ENCODE measurements at places on chromosomes 16 and 17. TPM values are rescaled to one million over a fixed set of nuclear protein-coding genes. Genes with fewer than 3 reads are reported as not detected.
A peak's percentile ranks its signal among the peaks of the same experiment; 100 is the strongest.

The KRTAP4-8 gene
- not detected for total RNA-seq

The SLC6A2 gene
- total RNA-seq, result not detected

The SLC5A10 gene
- 0.16 TPM for total RNA-seq

The PRR11 gene
- 35.7 TPM for total RNA-seq

The PRKCB gene
- not detected for total RNA-seq

The ARL5C gene
- not detected for total RNA-seq

- no peak for DNase-seq
These were observed 46.2 kb downstream of the XPO6 start for GRCh38 chr16:28165598-28165997.

GRCh38 chr16:84072014-84072413 is 29.4 kb upstream of the SLC38A8 start:
- DNase-seq, result no peak

DNA sequence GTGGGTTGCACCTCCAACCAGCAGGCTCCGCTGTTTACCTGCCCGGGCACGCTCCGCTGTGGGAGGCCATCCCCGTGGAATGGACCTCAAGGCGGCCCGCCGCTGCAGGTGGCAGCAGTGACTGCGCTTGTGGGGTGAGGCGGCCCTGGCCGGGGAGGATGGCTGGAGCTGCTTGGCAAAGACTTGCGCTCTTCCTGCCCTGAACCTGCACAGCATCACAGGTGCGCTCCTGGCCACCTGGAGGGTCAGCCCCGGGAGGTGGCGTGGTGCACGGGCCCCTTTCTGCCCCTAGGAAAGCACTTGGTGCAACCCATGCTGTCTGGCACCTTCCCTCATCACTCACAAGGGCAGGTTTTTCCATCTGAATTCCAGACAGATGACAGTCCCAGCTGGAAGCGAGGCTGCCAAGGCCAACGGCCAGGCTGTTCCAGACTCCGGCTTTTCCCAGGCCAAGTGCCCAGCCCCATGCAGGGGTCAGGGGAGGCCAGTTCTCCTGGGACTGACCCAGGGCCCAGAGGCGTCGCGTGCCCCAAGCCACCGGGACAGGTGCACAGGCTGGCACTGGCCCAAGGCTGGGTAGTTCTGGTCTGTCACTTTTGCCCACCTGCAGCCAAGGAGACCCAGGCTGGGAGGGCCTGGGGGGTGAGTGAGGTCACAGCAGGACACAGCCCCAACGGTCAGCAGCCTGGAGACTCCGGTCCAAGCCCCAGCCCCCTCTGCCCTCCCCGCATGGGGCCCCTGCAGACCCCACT is 13.3 kb downstream of the UTS2R start:
- peak; percentile 73 for DNase-seq

- no peak for DNase-seq
These were observed 2.6 kb downstream of the CPD start for GRCh38 chr17:30381340-30381659.

- DNase-seq, result no peak
These were observed 654 bp downstream of the WFDC1 start for GRCh38 chr16:84295203-84295860.

DNA sequence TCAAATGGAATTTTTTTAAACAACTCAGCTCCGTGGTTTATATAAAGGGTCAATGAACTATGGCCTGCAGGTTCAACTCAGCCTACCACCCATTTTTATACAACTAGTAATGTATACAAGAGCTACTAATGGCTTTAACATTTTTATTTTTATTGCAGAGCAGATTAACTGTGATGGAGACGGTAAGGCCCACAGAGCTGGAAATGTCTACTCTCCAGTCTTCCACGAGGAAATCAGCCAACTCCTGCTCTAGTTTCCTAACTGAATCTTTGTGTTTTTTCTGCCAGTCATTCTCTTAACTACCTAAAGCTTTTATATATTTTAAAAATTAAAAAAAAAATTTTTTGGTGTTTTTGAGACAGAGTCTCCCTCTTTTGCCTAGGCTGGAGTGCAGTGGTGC is 385.1 kb upstream of the MAF start:
- DNase-seq, result no peak

DNA sequence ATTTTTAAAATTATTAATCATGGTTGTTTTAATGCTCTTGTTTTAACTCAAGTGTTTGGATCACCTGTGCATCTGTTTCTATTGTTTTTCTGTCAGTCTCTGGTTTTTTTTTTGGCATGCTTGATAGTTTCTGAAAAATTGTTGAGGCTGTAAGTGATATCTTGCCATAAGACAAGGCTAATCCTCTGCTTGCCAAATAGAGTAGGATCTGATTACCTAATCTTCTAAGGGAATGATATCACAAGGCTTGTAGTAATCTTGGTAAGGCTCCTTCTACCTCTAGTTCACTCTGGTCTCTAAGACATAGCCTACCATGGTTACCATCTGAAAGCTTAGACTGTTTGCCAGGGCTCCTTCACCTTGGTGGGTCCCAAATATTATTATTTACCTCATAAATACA is 81.0 kb downstream of the ATF7IP2 start:
- DNase-seq, result no peak

- DNase-seq, result no peak
These were observed 298.2 kb upstream of the C16orf82 start for GRCh38 chr16:26768385-26769010.

- peak; percentile 23 for DNase-seq
These were observed 33.7 kb upstream of the KDM8 start for GRCh38 chr16:27169511-27170071.
